ENCODE measurements at places on chromosomes 7 and 10.

GRCh38 chr10:21746118-21746517 is 212.1 kb downstream of the MLLT10 start:
- no peak for DNase-seq

DNA sequence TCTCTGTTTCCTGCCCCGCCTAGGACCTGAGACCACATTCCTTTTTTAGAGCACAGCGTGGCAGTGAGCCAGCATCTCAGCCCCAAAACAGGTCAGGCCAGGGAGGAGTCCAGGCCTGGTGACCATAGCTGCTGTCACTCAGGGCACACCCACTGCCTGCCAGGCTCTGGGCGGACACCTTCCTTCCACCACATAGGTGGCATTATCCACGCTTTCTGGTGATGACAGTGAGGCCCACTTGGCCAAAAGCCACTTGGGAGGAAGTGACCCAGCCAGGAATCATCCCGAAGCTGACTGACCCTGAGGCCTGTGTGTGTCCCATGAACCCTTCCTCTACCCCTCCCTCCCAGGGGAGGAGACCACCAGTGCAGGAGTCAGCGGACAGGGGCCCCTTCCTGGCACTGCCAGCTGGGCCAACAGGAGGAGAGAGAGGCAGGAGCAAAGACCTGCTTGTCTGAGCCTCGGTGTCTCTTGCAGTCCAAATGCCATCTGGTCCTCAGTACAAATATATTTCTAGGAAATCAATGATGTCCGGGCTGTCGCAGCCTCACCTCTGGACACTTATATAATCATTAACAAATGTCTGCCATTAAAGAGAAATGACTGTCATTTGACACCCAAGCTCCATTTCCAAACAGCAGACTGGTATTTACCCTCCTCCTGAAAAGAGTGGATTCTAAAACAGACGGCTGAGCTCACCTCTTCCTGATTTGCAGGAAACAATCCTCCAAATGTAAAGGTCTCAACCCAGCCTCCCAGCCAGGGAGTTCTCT is 63.0 kb downstream of the ABRAXAS2 start:
- DNase-seq = no peak

DNA sequence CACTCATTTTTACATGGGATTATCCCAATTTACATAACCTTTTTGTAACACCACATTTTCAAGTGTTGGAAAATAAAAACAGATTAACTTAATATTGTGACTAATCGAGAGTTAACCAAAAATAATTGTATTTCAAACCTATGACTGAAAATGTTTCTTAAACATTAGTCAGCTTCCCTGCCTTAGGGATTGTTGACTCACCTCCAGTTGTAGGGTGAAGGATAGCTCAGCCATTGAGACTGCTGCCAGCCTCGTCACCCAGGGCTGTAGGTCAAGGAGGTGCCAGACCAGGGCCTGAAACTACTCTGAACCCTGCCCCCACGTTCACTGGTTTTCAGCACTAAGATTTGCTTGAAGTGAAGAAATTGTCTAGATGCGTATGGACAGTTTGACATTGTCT is 351.2 kb downstream of the GFRA1 start:
- DNase-seq = no peak

GRCh38 chr10:93379731-93380575 is 102.2 kb downstream of the MYOF start:
- no peak for DNase-seq

GRCh38 chr10:121935702-121936101 is 7.9 kb upstream of the ATE1 start:
- no peak for DNase-seq

GRCh38 chr7:48168159-48168558 is 3.1 kb upstream of the ABCA13 start:
- DNase-seq = no peak

DNA sequence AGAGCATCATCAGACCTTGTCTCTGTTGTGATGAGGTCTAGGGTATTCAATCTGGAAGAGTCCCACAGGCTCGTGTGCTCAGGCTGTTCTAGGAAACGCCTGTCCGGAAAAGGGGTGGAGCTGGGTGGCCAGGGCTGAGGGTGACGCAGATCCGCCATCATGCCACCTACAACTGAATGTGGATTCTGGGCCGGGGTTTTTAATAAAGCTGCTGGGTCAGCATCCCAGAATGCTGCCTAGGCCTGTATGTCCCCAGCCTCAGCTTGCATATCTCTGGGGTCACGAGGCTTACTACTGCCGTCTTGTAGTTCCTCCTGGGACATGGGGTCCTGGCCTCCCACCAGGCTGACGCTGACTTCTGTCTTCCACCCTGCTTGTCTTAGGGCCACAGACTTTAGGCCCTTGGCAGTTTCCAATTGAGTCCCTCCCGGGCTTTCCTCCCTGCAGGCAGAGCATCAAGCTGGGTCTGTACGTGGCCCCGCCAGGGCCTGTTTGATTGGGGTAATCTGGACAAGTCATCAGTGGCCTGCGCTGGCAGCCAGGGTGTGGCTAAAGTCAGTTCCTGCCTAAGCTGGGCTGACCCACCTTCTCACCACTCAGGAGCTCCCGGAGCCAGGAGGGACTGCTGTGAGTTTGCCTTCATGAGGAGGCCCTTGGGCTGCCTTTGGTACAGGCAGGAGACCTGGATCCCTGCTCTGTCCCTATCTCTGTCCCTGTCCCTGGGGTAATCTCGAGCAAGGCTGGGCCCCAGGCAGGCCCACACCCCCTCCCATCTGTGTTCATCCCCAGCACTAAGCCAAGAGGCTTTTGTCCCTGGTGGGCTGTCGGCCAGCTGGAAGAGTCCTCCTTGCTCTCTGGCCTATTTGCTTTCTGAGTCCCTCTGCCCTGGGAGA is 79.9 kb downstream of the ZMIZ1 start:
- DNase-seq = no peak

DNA sequence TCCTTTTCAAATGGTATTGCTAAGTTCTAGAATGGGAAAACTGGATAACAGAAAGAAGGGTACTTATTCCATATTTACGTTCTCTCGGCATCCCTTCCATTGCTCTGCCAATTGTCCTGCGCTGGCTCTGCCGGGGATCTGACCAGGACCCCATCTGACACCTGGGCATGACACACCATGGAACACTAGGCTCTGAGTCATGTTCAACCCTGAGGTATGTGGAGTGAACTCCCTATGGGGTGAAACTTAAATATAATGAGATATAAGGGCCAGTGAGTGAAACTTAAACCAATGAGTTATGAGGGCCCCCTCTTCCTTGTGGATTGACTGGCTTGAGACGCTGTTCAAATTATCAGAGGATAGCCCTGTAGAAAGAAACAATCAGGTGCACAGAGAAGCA is 55.1 kb upstream of the ZEB1 start:
- DNase-seq = no peak

- DNase-seq = no peak
Measured at GRCh38 chr7:17773289-17773626, 167.0 kb downstream of the SNX13 start.

DNA sequence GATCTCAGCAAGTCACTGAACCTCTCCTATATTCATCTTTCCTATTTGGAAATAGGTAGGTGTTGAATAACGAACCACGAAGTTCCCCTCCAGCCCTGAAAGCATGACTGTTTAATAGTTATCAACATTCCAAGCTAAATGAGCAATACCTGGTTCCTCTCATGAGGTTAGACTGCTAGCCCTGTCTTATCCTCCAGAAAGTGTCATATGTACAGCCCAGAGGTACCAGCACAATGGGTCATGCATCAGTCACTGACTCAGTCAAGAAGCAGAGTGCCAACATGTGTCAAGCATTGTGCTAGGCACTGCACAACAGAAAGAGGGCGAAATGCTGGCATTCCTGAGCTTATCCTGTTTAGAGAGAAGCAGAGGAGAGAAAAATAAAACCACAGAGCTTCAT is 70.0 kb downstream of the AMPH start:
- DNase-seq = no peak

- DNase-seq = no peak
Measured at GRCh38 chr7:78178319-78178718, 379.7 kb downstream of the PHTF2 start.

DNA sequence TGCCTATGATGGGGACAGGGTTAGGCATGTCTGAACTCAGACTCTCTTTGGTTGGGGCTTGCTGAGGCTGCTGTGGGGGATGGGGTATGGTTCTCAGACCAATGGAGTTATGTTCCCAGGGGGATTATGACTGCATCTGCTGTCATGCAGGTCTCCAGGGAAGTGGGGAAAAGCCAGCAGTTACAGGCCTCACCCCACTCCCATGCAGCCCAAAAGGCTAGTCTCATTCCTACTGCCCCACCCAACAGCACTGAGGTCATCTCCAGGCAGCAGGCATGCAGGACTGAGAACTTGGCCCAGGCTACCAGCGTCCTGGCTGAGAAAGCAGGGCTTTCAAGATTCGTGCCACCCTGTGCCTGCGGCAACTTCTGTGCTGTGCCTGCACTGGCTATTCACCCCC is 373.3 kb downstream of the HTR7 start:
- DNase-seq = no peak

Data from stimulated activated naive CD4-positive, alpha-beta T cell (primary cell).